Foreskin keratinocyte (primary cell): ENCODE measurements at places on chromosomes 2 and 18.
A peak's percentile ranks its signal among the peaks of the same experiment; 100 is the strongest.

GRCh38 chr18:27042177-27042576 lies 142.9 kb downstream of the CHST9 start:
- no peak for DNase-seq

- DNase-seq: peak; percentile 55
These were observed 44.4 kb downstream of the FECH start for GRCh38 chr18:57542126-57542525.

- DNase-seq: no peak
These were observed 154.3 kb downstream of the TCF4 start for GRCh38 chr18:55433648-55434047.

- no peak for DNase-seq
These were observed 61.0 kb upstream of the GPR45 start for GRCh38 chr2:105180491-105180972.

DNA sequence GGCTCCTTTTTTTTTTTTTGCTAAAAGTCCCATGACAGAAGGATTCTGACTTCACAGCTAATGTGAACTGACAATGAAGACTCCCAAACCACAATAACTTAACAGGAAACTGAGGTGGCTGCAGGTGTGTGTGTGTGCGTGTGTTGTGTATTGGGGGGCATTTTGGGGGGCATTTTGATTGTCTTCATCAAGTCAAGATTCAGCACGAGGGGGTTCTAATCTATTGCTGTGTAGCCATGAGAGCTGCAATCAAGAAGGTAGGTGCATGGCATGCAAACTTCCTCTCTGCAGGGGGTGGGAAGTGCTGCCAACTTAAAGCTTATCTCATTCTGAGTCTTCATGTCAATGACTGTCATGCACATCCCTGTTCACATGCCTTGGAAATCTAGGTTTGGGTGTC lies 25.2 kb downstream of the SPRED2 start:
- DNase-seq: no peak

GRCh38 chr2:242075696-242076095 lies 206.2 kb downstream of the RTP5 start:
- no peak for DNase-seq
